Epithelial cell of alveolus of lung (primary cell): ENCODE measurements at places on chromosomes 6 and 20. TPM values are rescaled to one million over a fixed set of nuclear protein-coding genes. Genes with fewer than 3 reads are reported as not detected.

WFDC9 gene
- not detected in 2 replicates for total RNA-seq

CCR6 gene
- total RNA-seq = not detected in 2 replicates

SLC22A23 gene
- 3.7 and 6.5 TPM in 2 replicates for total RNA-seq

TREM1 gene
- total RNA-seq = 1.2 and 8.7 TPM in 2 replicates

CNBD2 gene
- total RNA-seq = 3.4 and 6.2 TPM in 2 replicates

CUL7 gene
- 32.7 and 38.7 TPM in 2 replicates for total RNA-seq

PPP1R16B gene
- 0.39 and 0.56 TPM in 2 replicates for total RNA-seq

EYA2 gene
- 0.24 and 1.2 TPM in 2 replicates for total RNA-seq

UST gene
- total RNA-seq = 8.9 and 10.5 TPM in 2 replicates

HDAC2 gene
- 67.8 and 75.5 TPM in 2 replicates for total RNA-seq

TP53TG5 gene
- total RNA-seq = not detected in 2 replicates

AGPAT4 gene
- total RNA-seq = 5.6 and 6.6 TPM in 2 replicates

ALDH8A1 gene
- 0.26 and 0.32 TPM in 2 replicates for total RNA-seq

FNDC11 gene
- total RNA-seq = 0.78 TPM in 1 of 2 replicates, not detected in the other

NEURL2 gene
- total RNA-seq = 2.6 and 7.6 TPM in 2 replicates

HLA-DOB gene
- 0.16 and 0.26 TPM in 2 replicates for total RNA-seq

TTPAL gene
- 13.1 and 13.9 TPM in 2 replicates for total RNA-seq

PROKR2 gene
- total RNA-seq = not detected in 2 replicates

PI16 gene
- total RNA-seq = under 0.01 TPM in 1 of 2 replicates, not detected in the other

SLC32A1 gene
- not detected in 2 replicates for total RNA-seq

FRS3 gene
- total RNA-seq = 2.1 TPM in 2 replicates

CDH26 gene
- total RNA-seq = not detected in 2 replicates

DCDC2 gene
- total RNA-seq = not detected in 2 replicates

PLN gene
- total RNA-seq = not detected in 2 replicates

RIPOR2 gene
- 1.8 TPM in 2 replicates for total RNA-seq

SSTR4 gene
- not detected in 2 replicates for total RNA-seq

PXDC1 gene
- 31.9 and 49.4 TPM in 2 replicates for total RNA-seq

CDSN gene
- total RNA-seq = 0.13 TPM in 1 of 2 replicates, not detected in the other
